GM04503 (cell line): ENCODE measurements at places on chromosomes 1 and 21.

- no peak for DNase-seq
Observed at GRCh38 chr1:184492536-184492935, 105.7 kb downstream of the C1orf21 start.

DNA sequence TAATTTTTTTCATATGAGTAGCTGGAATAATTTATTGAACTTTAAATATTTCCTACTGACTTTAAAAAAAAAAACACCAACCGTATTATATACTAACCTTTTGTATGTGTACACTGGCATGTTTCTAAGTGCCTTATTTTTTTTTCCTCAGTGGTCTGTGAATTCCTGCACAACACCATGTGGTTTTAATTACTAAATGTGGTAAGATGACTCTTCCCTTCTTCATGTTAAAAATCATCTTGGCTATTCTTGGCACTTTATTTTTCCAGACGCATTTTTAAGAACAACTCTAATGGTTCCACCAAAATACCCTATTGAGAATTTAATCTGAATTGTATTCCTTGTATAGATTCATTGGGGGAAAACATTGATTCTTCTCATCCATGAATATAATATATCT, 28.4 kb downstream of the PPP2R5A start:
- DNase-seq, result peak; percentile 63

- no peak for DNase-seq
Observed at GRCh38 chr1:206495011-206495461, 12.3 kb upstream of the RASSF5 start.

DNA sequence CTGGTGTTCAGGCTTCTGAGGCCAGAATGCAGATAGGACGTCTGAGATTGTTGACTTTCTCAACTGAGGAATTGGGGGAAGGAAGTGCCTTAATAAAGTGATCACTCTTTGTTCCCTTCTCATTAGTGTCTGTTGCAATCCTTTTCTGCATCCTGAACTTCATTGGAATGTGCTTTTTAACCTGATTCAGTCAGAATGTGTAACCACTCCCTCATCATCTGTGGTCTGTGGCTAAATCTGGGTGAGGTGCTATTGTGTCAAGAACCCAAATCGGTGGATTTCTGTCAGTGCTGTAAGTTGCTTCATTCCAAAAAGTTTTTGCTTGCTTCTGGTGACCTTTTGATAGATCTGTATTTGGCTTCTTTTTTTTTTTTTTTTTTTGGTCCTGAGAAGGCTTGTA, 38.2 kb downstream of the ARID1A start:
- DNase-seq, result peak; percentile 87

GRCh38 chr21:36171741-36172331, 15.2 kb downstream of the DOP1B start:
- DNase-seq, result no peak
